ENCODE measurements at places on chromosomes 1 and 21. TPM values are rescaled to one million over a fixed set of nuclear protein-coding genes. Genes with fewer than 3 reads are reported as not detected.

OR2AK2 gene
- total RNA-seq, result not detected

CENPF gene
- total RNA-seq, result 213 TPM

PROX1 gene
- 1.3 TPM for total RNA-seq

CC2D1B gene
- 9.4 TPM for total RNA-seq

TTC34 gene
- 0.09 TPM for total RNA-seq

All from neural progenitor cell (in vitro differentiated cells).